ENCODE measurements at places on chromosomes 6 and 20.

- DNase-seq, result peak; percentile 72
These were observed 487.4 kb downstream of the TENT5A start for GRCh38 chr6:81265106-81265505.

GRCh38 chr6:158500016-158500735 lies 59.7 kb upstream of the TMEM181 start:
- DNase-seq, result peak; percentile 96

GRCh38 chr20:23823111-23823510 lies 3.4 kb downstream of the CST2 start:
- DNase-seq, result no peak

DNA sequence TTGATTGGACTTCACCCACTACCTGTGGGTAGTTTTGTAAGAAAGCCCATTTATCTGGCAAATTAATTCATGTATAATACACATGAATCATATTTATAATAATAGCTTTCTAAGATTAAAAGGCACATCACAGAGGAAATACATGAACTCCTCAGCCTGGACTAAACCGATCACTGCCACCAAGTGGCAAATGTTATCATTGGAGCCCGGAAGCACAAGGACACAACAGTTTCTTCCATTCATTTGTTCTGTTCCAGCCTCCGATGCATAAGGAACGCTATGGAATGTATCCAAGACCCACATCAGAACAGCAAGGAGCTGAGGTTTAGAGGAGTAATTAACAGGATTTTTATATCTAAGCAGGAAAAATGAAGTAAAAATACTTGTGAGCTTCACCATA lies 13.9 kb upstream of the IPCEF1 start:
- peak; percentile 55 for DNase-seq

- DNase-seq, result no peak
These were observed 399.8 kb upstream of the MAN1A1 start for GRCh38 chr6:119749335-119749734.

Data from myocyte (in vitro differentiated cells).